Stimulated activated CD4-positive, alpha-beta T cell treated with anti-CD3 and anti-CD28 coated beads, Interleukin-15, amount 100 ng/mL, for 24 hours (primary cell): ENCODE measurements at places on chromosomes 1 and 21.

DNA sequence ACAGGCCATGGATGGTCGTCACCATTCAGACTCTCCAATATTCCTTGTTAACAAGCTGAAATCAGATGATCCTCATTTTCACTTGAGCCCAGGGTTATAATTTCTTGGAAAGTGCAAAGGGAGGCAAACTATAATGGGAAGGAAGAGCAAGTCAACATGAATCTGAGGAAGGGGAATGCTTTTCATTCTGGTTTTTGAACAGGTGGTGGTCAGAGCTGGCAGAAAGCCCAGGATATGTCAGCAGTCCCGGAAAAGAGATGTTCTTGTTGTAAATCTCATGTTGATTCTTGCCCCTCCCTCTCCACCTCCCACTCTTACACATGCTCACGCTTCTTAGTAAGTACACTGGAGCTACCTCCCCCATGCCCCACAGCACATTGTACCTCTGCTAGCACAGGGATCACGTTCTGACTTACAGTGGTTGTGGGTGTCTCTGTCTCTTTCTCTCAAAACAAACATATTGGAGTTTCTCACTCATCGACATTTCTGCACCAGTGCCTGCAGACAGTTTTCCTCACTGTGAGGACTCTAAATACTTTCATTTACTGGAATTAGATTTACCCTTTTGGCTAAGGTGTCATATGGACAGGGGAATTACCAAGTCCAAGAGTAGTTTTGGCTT is 77.6 kb downstream of the XCL2 start:
- DNase-seq: peak; percentile 63

DNA sequence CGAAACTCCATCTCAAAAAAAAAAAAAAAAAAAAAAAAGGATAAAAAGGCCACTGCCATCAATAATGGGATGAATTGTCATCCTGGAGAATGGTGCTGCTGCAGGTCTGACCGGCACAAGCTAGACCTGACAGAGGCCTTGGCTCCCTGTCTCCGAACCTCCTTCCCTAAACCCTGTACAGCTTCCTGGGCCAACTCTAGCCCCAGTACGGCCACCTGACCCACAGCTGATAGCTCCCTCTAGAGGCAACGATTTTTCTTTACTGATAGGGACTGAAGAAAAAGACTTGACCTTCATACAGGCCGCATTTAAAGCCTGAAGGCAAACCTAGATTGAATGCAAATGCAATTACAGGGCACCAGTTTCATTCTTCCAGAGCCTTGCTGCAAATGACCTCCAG is 30.7 kb downstream of the NOL9 start:
- no peak for DNase-seq

DNA sequence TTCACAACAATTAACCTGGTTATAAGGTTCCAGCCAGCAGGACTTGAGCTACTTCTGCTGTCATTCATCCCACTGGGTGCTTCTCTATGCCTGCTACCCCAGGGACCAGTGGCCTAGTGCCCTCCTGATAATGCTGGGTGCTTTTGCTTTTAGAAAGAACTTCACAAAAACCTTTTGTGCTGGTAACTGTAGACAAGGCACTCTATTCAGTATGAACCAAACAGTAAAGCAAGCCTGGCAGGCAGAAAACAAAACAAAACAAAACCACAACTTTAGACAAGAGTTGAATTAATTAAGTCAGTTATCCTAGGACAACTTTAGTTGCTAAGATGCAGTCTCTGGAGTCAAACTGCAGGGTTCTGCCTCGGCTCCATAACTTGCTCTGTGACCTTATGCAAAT is 61.9 kb upstream of the ADGRL2 start:
- no peak for DNase-seq

- no peak for DNase-seq
Observed at GRCh38 chr21:30713766-30714165, 4.8 kb downstream of the KRTAP21-3 start.

DNA sequence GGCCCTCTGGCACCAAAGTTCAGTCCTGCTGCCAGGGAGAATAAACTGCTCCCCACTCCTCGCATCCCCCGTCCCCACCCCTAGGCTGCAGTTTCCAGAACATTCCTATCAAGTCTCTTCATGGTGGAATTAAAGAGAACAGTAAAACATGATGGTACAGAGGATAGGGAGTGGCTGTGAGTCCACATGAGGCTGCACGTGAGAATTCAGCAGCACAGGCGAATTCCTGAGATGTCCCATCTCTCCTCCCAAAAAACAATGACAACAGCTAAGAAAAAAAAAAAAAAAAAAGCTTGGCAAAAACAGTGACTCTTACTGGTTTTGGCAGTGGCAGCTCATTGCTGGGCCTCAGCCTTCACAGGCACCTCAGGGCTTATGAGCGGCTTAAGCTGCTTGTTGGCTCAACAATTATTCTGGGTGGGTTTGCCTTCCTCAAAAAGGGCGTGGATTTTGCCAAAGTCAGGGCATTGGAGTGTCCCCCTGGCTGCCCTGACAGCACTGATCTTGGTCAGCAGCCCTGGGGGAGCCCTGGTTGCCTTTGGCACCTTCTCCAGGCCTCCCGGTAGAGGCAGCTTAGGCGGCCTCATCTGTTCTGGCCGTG is 5.7 kb upstream of the IFFO2 start:
- DNase-seq: no peak

- DNase-seq: no peak
Observed at GRCh38 chr1:114468710-114469468, 42.1 kb downstream of the TRIM33 start.

DNA sequence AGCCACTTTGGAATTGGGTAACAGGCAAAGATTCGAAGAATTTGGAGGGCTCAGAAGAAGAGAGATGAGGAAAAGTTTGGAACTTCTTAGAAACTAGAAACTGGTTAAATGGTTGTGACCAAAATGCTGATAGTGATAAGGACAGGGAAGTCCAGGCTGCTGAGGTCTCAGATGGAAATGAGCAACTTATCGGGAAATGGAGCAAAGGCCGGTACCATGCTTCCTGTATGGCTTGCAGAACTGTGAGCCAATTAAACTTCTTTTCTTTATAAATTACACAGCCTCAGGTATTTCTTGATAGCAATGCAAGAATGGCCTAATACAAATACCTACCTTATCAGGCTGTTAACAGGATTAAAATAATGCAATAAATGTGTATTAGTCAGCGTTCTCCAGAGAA is 9.4 kb upstream of the TLR5 start:
- DNase-seq: no peak

DNA sequence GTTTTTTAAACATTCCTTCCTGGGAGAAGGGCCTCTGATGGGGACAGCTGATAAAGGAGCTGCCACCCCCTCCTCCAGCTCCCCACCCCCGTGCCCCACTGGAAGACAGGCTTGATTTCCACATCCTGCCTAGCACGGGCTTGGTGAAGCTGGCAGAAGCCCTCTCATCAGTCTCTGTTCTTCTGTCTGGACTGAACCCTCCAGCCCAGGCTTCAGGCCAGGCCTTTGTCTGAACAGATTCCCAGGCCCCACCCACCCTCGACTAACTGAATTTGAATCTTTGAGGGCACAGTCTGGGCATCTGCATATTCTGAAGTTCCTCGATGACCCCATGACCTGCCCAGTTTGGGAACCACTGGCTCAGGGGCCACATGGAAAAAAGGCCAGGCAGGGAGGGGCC is 75.3 kb downstream of the CD58 start:
- DNase-seq: no peak

GRCh38 chr1:17139637-17140036 is 20.4 kb upstream of the PADI2 start:
- DNase-seq: no peak

DNA sequence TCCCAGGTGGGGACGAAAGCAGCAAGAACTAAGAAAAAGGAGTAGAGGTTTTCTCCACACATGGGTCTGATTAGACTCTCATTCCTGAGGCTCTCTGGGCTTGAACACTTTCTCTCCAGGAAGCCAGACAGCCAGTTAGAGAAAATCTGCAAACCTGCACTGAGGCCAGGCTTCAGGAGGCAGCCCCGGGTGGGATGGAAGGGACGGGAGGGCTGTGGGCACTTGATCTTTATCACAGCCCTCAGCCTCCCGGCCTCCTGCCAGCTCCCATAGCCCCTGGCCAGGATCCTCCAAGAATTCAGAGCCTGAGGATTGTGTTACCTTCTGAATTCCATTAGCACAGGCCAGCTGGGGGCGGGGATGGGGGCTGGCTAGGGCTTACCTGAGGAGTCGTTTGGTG is 40.1 kb downstream of the SERTAD4 start:
- DNase-seq: no peak

GRCh38 chr1:202683029-202683428 is 27.2 kb downstream of the SYT2 start:
- DNase-seq: no peak
